ENCODE measurements at places on chromosomes 6 and 20.

- peak; percentile 72 for DNase-seq
Measured at GRCh38 chr20:11204926-11205768, 531.3 kb upstream of the JAG1 start.

- DNase-seq = no peak
Measured at GRCh38 chr20:36504295-36504694, 37.0 kb upstream of the MYL9 start.

DNA sequence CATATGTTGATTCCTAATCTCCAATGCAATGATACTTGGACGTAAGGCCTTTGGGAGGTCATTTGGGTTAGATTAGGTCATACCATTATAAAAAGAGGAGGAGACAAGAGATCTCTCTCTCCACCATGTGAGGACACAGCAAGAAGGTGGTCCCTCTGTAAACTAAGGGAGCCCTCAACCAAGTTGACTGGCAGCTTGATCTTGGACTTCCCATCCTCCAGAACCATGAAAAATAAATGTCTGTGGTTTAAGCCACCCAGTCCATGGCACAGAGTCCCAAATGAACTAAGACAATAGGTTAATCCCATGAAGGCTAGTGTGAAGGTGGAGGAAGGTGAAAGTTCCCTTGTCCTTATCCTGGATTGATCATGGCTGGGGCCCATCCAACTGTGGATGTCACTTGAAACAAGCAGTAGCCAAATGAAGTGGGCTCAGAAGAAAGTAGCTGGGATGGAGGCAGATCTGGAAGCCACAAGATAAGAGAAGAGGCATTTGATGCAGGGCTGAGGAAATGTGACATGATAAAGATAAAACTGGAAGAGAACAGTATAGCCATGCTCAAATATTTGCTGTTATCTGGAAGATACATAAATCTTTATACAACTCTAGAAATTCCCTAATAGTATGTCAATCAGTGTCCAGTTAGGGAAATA lies 99.9 kb downstream of the BANF2 start:
- no peak for DNase-seq

DNA sequence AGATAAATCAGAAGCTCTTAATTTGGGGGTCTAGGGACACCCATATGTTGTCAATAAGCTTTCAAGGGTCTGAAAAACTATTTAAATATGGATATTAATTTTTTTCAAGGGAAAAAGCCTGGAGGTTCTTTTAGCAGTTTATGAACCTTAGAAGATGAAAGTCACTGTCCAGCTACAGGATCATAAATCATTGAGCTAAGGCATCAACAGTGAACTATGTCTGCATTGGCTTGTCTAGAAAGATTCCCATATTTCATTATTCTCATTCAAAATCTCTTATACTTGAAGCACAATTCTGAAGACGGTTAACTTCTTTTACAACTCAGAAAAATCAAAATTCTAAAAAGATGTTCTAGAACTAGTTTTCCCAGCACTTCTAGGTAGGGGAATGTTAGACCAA lies 34.9 kb upstream of the SNX9 start:
- no peak for DNase-seq

DNA sequence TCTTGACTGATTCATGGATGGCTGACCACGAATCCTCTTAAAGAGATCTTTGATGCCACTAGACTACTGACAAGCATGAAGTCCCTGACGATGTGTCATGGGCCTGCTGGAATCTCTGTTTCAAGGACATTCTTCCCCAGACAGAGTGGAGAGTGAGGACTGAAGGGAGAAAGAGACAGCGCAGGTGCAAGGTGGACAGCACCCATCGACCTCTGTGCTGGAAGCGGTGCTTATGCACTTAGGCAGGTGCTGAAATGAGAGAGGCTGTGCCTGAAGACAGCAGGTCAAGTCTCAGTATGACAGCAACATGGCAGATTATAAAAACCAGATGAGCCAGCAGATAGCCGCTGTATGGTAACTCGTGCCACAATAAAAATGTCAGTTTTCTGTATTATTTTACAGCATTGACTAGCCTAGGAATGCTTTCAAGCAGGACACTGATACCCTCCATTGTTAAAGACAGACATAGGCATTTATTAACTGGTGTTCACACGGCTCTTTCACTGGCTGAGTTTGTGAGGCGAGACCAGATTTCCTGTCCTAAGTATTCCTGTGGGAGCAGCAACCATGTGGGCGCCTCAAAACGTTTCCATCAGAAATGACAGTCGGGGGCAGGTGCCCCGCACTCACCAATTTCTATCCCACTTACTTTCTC lies 47.5 kb downstream of the FOXC1 start:
- DNase-seq = no peak

DNA sequence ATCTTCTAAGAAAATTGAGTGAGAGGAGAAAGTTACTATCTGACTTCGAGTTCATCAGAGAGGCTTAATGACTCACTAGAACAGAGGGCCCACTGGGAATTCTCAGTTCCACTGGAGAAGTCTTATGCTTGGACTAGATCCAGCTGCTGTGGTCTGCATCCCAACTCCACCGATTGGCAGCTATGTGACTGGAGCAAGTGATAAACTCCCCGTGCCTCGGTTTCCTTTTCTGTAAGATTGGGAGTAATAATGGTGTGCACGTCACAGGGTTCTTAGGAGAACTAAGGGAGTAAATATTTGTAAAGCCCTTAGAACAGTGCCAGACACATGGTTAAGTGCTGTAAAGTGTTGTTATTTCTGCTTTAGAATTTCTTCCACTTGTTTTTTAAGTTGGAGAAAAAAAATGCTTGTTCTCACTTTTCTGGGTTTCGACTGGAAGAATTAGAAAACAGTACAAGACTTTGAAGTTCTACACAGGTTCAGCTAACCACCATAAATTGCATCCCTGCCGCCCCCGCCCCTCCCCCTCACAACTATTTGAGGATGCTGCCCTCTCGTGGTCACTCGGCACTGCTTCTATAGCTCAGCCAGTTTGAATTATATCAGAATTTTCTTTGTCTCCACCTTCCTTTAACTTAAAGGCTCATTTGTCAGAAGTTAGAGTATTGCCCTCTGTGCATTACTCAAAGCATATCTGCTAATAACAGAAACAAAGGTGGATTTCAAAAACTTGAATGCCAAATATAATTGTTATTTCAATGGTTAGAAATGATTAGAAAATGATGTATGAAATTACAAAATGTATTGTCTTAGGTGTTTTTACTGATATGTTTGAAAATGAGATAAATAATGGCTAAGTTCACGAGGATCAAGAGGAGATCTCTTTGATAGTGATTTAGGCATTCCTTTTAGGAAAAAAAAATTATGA lies 95.0 kb upstream of the IFNGR1 start:
- peak; percentile 55 for DNase-seq

- DNase-seq = peak; percentile 82
Measured at GRCh38 chr6:31197559-31198305, 27.2 kb upstream of the POU5F1 start.

DNA sequence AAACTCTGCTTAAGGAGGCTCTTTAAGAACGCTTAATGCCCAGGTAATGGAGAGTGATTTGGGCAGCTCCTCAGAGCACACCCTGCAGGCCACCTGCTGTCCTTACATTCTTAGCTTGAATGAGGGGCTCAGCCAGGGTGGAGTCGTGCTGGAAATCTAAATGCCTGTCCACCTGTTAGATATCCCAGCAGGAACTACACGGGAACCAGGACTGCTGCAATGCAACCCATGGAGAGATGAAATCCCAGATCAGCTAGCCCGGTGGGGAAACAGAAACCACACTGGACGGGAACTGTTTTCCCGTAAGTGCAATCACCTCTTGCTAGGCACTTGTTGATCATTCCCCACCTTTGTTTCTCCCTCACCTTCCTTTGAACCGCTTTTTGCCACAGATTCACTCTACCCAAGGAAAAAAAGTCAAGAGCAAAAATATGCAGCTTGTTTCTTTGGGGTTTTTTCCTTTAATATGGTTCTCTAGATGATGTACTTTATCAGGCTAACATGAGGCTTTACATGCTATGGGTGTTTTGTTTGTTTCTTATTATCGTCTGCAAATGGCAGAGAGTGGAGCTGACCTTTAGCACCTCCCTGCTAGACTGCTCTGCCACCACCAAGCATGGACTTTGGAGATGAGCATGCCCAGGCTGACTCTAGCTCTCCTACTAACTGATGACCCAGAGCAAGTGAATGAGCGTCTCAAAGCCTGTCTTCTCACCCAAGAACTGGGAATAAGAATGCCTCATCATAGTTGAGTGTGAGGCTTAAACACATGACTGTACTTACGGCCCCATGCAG lies 125.9 kb upstream of the TNFAIP3 start:
- no peak for DNase-seq

- DNase-seq = peak; percentile 40
Measured at GRCh38 chr6:89350281-89350966, 2.1 kb downstream of the UBE2J1 start.

DNA sequence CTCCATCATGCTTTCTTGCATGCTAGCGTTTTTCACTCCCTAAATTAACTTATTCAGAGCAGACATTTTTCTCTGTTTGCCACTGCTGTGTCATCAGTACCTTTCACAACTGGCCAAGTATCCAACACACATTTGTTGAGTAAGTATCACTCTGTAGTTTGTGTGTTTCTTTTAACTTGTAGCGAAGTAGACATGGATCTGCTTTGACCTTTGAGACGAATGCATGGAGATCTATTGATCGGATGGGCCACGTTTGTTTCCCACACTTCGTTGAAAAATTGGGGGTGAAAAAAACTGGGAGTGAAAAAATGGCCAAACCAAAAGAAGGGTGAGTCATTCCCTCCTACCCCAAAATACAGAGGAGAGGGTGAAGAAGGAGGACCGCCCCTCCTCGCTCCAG lies 12.9 kb upstream of the SLC9A8 start:
- DNase-seq = no peak

DNA sequence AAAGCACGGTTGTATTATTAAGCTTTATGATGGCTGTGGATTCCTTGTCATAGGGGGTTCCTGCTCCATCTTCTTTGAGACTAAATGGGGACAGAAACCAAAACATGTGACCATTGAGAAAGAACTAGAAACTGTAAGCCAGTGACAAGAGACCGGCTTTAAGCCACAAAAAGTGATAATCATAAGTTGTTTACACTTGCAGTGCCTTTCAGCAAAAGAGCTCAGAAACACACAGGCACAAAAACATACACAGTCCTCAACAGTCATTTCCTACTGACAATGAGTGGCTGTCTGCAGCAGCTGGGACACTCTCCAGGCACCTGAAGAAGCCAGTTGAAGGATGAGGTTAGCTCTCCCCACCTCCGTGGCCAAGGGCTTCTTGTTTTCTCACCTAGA lies 20.0 kb upstream of the UBE2J1 start:
- no peak for DNase-seq

DNA sequence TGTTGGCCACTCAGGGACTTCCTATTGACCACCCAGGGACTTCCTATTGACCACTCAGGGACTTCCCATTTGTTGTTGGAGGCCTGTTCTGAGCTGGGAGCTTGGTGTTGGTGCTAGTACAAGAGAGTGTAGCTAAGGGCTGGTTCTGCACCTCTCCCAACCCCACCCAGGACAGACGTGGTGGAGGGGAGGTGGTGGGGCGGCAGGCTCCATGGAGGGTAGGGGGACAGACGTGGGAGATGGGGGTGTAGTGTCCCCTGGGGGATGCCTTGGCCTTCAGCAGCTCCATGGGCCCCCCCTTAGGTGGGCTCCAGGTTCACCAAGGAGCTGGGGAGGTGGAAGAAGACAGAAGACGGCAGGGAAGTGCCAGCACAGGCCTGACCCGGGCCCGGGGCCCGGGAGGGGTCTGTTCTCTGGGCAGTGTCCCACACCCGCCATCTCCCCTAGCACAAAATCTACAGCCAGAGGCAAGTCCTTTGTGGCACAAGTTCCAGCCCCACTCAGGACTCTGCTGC lies 33.9 kb downstream of the CHRNA4 start:
- no peak for DNase-seq

- DNase-seq = no peak
Measured at GRCh38 chr6:146224449-146224848, 195.6 kb downstream of the GRM1 start.

- no peak for DNase-seq
Measured at GRCh38 chr6:51843456-51844056, 243.9 kb downstream of the PKHD1 start.

- DNase-seq = no peak
Measured at GRCh38 chr6:8439601-8440268, 4.4 kb upstream of the SLC35B3 start.

DNA sequence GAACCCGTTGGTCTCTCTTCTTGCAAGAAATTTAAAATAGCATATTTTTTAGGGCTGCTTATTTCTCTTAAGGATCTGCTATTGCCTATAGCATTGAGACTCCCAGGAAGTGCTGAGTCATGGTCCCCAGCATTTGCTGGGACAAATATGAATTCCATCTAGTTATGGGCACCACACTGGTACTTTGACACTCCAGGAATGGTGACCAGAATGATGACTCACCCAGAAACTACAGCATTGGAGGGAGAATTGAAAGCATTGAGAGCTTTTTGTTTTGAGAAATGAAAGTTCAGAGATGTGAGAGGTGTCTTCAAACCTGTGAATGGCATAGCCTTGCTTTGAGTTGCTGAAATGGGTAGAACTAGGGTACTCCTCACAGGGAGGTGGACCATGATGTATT lies 699.7 kb downstream of the DHX35 start:
- DNase-seq = no peak

DNA sequence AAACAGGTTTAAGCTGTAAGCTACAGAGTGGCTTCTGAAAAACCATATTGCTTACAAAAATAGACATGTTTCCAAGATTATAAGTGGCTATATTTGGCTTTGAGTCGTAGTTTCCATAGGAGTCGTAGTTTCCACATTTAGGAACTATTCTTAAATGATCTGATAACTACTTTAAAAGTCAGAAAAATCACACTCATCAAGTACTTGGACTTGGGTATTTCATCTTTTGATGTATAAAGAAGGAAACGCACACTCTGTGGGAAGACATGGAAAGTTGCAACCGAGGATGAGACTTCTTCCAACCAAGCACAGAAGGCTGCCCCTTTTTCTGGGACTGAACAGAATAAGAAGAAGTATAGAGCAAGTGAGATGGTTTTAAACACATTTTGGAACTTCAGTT lies 118.3 kb downstream of the KHDRBS2 start:
- no peak for DNase-seq

DNA sequence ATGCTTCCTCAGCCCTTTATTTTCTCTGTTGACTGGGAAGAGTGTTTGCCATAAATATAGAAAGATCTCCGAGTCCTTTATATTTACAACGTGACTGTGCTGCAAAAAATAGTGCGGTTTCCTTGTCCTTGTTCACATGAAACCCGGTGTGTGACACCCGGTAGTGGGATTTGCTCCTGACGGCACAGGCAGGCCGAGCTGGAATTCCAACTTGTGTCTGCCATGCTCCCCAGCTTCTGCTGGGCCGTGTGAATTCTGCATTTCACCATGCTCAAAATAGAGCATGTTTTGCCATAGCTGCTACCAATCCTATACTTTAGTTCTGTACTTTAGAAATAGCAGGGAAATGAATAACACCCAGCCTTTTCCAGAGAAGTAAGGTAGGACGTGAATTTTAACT lies 60.3 kb upstream of the PDE10A start:
- no peak for DNase-seq

DNA sequence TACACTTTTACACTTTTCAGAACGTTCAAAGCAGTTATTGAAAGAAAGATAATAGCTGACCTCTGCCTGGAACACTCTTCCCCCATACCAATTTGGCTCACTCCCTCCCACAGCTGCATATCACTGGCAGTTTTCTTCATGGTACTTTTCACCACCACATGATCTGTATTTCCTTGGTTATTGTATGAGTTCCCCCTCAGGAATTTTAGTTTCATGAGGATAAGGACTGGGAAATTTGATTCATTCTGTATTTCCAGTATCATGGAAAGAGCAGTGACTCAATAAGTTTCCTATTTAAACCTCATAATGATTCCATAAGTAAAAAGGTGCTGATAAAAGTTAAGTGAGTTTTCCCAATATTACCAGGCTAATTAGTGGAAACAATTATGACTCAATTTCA lies 16.0 kb downstream of the HTR1B start:
- DNase-seq = no peak

GRCh38 chr6:5499644-5500306 lies 238.5 kb downstream of the FARS2 start:
- peak; percentile 38 for DNase-seq
